Stimulated activated CD4-positive, alpha-beta T cell treated with anti-CD3 and anti-CD28 coated beads, TNF-alpha, amount 100 ng/mL, for 24 hours (primary cell): ENCODE measurements at places on chromosomes 5 and 9.

DNA sequence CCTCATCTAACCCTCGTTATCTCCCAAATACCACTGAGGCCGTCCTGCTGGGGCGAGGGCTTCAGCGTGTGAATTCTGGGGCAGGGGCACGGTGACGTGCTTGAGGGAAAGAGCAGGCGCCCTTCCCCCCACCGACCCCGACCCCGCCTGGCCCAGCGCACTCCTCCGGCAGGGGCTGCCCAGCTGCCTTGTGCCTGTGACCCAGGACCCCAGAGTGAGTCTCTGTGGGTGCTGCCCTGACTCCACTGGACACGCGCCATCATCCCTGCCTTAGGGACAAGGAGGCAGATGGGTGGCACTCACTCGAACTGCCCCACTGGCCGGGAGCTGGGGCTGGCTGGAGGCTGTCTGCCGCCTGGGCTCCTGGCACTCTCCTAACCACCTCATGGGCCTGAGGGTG lies 136.2 kb upstream of the LPCAT1 start:
- DNase-seq = no peak

- no peak for DNase-seq
These were observed 18.7 kb downstream of the GIN1 start for GRCh38 chr5:103101079-103101750.

- DNase-seq = no peak
These were observed 98.6 kb upstream of the TLE1 start for GRCh38 chr9:81787747-81788632.

DNA sequence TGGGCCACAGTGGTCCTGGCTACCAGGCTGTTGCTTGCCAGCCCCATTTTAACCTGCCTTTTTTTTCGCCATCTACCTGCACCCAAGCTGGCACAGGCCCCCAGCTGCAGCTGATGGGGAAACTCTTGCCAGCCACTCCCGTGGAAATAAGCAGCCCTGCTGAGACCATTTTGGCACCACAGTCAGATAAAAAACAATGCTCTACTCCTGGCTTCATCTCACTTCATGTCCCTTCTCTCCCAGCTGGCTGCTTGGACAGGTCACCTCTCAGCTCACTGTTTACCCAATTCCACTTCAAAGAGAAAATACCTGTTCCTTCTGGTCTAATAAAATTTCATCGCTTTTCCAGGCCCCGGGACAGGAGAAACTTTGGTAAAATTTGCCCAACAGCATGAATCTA lies 322.6 kb upstream of the SLC30A5 start:
- DNase-seq = no peak

DNA sequence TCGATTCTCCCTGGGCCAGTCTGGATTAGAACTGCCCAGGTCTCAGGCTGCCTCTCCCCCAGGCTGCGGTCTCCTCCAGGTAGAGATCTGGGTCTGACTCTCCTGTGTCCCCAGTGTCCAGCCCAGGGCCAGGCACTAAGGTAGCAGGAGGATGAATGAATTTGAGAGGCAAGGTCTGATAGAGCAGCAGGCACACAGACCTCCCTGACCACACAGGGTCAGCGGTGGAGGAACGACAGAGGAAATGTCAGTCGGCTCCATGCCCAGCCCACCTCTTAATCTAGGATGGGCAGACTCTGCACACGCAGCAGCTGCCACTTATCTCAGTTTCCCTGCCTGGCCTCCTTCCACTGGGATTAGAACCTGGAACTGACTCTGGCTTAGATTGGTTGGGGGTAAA lies 272.7 kb upstream of the MVB12B start:
- DNase-seq = no peak

DNA sequence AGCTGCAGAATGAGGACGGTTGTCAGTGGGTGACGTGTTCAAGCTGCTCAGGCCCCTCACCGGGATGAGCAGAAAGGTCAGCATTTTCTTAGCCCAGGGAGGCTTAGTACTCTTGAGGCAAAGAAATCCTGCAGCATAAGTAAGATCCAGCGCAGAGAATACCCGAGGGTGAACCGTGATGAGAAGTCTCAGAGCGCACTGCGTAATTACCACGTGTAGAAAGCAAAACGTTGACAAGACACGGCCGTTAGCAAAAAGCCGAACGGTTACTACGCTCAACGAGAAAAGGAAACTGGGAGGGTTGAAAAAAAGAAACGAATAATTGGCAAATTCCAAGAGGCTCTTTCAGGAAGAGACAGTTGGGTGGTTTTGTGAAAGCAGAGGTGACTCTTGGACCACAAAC lies 104.0 kb downstream of the COL23A1 start:
- DNase-seq = no peak

- no peak for DNase-seq
These were observed at the start of gene ARL14EPL for GRCh38 chr5:116032094-116032517. TSS of gene ARL14EPL (plus strand) at chr5:116032472. CDS start at chr5:116051466, 18,994 bp downstream.

GRCh38 chr5:66469684-66470083 lies 126.5 kb upstream of the MAST4 start:
- no peak for DNase-seq

- no peak for DNase-seq
These were observed 128.3 kb downstream of the SLF1 start for GRCh38 chr5:94746731-94747124.

DNA sequence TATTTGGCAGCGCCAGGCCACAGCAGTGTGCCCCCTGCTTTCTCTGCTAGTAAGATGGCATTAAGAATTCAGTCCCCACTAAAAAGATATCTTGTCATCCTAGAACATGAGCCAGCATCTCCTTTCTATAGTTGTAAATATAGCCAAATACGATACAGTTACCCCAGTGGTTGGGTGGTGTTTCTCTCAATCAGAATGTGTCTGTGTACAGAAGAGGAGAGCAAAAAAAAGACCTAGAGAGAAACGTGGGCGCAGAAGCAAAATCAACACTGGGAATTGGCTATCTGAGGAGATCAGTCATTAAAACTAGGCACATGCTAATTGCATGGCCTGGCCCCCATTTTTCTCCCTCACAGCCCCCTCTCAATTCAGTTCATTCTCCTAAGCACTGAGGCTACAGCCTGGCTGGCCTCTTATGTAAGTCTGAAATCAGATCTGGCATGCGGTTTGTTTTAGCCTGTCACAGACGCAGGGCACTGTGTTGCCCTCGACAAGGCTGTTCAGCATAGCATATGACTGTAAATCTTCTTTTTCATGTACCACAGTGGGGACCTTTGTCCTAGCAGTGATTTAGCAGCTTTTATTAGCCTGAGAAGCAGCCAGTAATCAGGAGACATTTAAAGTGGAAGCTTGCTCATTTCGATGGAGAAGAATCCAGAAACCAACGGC lies 57.8 kb downstream of the RORB start:
- no peak for DNase-seq

- DNase-seq = no peak
These were observed 364.1 kb downstream of the PRELID2 start for GRCh38 chr5:145471026-145471425.

DNA sequence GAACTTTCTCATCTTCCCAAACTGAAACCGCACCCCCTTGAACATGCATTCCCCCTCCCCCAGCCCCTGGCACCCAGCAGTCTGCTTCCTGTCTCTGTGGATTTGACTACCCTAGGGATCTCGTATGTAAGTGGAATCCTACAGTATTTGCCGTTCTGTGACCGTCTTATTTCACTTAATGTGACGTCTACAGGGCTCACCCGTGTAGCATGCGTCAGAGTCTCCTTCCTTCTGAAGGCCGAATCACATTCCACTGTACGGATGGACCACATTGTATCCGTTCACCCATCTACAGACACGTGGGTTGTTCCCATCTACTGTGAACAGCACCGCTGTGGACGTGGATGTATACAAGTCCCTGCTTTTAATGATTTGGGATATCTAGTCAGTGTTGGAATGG lies 4.5 kb downstream of the PRRX2 start:
- no peak for DNase-seq

DNA sequence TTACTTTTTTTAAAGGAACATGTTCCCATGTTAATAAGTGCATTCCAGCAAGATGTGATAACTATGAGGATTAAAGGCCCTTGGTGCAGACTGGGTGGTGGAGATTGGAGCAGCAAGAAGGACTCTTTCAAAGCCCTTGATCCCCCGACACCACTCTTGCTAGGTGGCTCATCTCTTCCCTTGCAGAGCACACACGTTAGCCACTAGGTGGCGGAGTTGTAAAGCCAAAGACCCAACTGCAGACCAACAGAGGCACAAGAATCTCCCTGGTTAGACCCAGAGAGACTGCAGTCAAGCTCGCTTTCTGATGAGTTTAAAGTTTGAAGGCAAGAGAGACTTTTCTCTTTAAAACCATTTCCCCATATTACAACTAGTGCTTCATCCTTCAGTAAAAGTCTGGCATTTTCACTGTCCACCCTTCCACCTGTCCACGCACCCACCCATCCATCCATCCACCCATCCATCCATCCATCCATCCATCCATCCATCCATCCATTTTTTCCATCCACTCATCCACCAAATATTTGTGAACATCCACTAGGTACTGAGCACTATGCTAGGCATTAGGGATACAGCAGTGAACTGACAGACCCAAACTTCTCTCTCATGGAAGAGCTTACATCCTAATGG lies 226.9 kb downstream of the MSX2 start:
- peak; percentile 38 for DNase-seq

- DNase-seq = no peak
These were observed 8.0 kb downstream of the DMXL1 start for GRCh38 chr5:119078861-119079260.

- DNase-seq = no peak
These were observed 159.7 kb downstream of the TLE1 start for GRCh38 chr9:81529556-81530193.

DNA sequence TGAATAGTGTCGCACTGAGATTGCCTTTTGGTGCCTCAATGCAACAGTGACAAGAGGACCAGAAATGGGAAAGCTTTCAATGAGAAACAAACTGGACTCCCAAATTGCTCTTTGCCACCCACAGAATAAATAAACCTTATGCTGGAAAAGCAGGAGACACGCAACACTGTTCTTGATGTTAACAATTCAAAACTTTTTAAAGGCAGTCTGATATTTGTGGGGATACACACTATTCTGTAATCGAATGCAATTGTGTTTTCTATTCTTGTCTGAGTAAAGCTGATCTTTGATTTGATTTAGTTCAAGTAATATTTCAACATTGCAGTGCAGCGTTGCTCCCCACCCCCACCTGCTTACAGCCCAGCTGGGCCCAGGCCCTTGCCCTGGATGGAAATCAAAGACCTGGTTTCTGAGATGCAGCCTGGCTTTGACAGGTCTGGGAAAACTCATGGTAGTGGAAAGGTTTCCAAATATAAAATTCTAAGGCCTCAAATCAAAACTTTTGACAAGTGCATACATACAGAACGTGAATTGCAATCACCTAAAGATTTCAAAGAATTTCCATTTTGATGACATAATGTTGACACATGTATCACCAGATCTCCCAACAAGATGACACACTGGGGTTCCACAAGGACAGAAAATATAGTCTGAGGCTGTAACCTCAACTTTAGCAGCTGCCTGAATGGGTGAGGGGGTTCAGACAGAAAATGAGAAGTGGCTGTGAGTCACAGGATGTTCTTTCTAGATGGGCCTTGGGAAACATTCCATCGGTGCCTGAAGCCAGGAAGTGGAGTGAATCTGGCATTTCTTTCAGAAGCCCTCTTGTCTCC lies 55.1 kb downstream of the ABCA1 start:
- no peak for DNase-seq

DNA sequence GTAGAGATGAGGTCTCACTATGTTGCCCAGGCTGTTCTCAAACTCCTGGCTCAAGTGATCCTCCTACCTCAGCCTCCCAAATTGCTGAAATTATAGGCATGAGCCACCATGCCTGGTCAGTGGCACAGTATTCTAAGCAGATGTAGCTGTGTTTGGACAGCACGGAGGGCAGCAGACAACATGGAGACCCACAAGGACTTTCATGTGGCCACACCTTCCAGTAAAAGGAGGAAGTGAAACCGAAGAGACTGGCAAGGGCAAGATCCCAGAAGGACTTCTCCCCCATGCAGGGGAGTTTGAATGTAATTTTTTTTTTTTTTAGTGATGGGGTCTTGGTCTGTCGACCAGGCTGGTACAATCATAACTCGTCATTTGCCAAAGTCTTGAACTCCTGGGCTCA lies 172.2 kb downstream of the TRPM3 start:
- no peak for DNase-seq

- DNase-seq = no peak
These were observed 45.6 kb upstream of the SLC30A5 start for GRCh38 chr5:69048230-69048629.

DNA sequence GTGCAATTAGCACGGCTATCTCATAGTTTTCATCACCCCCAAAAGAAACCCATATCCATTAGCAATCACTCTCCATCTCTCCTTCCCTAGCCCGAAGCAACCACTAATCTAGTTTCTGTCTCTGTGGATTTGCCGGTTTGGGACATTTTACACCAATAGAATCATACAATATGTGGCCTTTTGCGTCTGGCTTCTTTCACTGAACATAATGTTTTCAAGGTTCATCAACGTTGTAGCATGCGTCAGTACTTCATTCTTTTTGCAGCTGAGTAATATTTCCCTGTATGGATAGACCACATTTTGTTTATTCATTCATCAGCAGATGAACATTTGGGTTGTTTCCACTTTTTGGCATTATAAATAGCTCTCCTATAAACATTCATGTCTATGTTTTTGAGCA lies 75.4 kb upstream of the TBC1D2 start:
- DNase-seq = no peak

GRCh38 chr5:176846335-176847140 lies 36.2 kb downstream of the UNC5A start:
- DNase-seq = no peak

DNA sequence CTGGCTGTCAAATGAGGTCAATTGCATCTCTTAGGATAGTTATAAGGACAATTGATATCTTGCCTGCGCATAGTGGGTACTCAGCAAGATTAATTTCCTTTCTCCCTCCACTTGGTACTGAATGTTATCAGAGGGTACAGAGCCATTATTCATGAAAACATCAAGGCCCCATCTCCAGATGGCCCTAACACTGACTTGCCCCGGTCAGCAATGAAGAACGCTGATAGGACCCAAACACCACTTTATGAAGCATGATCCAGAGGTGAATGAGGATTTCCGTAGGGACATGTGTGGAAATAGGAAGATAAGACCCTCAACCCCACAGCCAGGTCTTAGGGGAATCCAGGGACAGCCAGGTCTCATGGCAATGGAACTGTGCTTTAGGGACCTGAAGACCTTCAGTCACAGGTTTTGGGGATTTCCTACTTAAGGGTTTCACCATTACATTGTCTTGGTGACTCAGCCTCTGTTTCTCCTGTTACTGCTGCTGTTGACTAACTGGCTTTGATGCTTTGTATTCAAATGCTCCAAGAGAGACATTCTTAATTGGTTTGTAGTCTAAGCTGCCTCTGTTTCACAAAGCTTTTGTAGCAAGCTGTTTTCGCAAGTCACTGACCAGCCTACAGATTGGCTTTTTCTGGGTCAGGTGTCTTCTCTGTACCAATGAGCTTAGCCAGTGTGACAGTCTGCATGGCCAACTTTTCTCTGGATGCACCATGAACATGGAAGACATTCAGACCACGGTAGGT lies 35.3 kb upstream of the IQGAP2 start:
- DNase-seq = peak; percentile 12

- no peak for DNase-seq
These were observed 57.4 kb downstream of the SEMA4D start for GRCh38 chr9:89440548-89440947.
